ENCODE measurements at places on chromosomes 2 and 18.

DNA sequence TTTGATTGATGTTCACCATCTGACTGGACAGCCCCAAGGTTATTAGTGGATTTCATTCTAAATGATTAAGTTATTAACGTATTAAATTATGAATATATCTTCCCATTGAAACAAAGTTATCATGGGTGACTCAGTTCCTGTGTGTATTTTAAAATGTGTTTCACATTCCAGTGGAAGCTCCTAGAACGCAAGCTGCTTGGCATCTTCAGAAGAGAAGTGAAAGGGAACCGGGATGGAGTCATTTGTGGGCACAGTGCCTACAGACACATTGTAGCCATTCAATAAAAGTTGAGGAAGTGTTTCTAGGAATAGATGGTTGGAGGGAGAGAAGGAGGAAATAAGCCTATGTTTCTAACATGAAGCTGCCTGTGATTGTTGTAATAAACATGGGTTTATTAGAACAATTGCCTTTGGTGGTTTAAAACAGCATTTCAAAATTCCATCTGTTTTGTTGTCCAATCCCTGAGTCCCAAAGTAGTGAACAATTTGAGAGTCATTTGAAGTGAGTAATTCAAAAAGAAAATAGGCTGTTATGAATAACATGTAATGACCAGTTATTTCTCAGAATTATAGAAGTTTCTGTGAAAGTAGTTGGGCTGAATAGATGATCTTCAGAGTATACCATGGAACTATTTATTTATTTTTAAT is 143.5 kb downstream of the PKP4 start:
- DNase-seq = peak; percentile 86

GRCh38 chr2:33958591-33958990 is 359.5 kb upstream of the FAM98A start:
- no peak for DNase-seq

DNA sequence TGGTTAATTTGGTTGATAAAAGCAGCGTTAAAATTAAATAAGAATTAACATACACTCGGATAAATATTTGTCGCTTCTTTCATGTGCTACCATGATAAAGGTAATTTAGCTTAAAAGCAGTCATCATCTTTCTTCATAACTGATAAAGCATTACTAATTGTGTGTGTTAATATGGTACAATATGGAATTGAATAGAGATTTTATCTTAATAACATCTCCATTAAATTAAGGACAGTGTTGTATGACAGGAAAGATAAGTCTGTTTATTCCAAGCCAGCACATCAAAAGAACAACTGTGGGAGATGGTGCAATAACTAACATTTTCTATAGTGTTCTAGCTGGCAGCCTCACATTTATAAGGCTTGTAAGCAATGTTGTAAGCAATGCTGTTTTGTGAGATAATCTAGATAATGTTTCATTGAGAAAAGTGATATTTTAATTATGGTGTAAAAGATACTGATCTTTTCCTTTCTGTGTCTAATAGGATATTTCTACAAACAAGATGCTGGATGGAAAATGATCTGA is 64.4 kb upstream of the AFF3 start:
- DNase-seq = no peak

DNA sequence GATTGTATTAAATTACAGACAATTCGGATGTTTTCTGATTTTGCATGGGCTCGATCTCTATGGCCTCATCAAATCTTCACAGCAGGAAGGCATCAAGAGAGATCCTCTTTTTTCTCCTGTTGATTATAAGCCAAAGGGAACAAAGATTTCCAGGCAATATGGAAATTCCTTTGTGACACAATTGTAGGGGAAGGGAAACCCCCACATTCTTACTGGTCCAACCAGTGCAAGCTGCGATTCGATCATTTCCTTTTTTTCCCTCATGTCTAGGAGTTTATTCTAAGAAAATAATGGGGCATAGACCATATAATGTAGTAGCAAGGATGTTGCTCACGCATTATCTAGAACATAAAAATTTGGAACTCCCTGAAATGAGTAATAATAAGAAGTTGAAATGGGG is 87.7 kb downstream of the LYPD6 start:
- DNase-seq = no peak

DNA sequence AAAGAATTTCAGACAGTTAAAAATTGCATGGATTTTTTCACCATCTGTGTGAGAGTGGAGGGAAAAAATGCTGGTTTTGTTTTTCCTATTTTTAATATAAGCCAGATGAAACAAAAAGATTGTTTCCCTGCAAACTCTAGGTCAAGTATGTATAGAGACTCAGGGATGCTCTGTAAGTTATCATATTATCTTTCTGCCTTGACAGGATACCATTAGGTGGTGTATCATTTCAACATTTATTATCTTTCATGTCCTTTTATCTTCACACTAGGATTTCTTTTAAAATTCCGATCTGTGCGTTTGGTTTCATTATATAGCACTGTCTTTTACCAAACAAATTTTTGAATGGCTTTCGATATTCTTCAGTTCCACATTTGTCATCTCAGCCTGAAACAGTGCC is 225.3 kb downstream of the EN1 start:
- DNase-seq = no peak

- no peak for DNase-seq
Measured at GRCh38 chr2:195021711-195022507, 635.1 kb upstream of the SLC39A10 start.

GRCh38 chr2:132416723-132417395 is at the start of gene GPR39:
GPR39 (plus strand) TSS chr2:132416805.
- no peak for DNase-seq

DNA sequence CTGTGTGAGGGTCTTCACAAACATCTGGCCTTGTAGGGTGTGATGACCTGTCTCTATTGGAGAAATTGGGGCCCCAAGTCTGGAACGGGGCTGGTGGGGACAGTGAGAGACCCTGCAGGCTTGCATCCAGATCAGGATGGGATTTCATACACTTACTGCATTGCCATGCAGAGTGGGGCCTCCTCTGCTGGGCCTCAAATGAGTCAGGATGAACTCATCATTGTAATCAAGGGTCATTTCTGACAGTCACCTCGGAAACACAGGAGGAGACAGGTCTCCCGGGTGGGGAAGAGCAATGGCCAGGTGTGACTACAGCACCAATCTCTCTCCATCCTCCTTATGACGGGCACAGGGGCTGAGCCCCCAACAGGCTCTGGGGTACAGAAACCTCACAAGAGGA is 48.1 kb upstream of the GALR1 start:
- no peak for DNase-seq

DNA sequence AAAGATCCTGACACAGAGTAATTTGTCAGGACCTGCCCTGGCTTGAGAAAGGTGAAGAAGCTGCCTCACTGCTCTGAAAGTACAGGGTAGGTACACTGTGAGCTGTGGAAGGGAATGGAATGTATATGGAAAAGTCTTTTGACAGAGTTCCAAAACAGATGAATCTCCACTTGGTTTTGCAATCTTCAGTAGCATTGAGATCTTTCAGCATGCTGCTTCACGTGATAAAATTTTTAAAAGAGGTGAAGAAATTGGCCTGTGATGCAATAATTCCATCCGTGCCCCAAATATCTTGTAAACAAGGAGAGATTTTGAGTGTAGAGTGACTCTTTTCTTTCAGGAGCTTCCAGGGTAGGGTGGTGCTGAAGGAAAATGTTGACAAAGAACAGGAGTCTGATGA is 123.1 kb downstream of the OSR1 start:
- peak; percentile 66 for DNase-seq

DNA sequence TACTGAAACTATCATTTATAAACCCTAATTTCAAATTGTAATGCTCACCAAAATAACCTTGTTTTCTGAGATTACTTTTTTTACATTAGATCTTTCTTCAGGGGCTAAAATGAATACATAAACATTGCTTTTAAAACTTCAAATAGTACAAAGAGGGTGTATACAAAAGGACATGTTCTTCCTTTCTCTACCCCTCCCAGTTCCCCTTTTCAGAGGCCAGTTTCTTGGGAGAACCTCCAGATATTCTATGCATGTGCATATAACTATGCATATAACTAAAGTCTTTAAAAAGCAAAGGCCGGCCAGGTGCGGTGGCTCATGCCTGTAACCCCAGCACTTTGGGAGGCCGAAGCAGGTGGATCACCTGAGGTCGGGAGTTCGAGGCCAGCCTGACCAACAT is 10.6 kb upstream of the FAM117B start:
- DNase-seq = no peak

DNA sequence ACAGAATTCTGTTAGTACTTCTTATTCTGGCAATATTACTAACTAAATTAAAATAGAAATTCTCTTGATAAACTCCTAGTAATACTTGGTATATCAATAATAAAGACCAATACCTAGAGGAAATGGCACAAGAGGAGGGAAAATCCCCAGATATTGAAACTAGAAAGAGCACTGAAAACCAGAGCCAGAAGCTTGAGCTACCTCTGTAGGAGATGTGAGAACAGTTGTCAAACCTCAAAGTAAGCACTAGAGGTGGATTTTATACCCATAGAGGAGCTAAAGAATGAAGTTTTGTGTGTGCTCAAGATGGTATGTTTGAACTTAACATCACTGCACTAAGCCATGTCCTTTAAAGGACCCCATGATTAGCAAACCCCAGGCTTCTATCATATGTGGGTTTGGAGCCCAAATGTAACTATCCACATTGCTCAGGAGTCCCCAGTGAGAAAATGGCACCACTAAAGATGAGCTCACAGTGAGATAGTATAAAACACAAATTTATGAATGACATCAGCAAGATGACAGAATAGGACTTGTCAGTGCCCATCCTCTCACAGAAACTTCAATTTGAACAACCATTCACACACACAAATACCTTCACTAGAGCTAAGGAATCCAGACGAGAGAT is 122.1 kb downstream of the PKP4 start:
- DNase-seq = no peak

DNA sequence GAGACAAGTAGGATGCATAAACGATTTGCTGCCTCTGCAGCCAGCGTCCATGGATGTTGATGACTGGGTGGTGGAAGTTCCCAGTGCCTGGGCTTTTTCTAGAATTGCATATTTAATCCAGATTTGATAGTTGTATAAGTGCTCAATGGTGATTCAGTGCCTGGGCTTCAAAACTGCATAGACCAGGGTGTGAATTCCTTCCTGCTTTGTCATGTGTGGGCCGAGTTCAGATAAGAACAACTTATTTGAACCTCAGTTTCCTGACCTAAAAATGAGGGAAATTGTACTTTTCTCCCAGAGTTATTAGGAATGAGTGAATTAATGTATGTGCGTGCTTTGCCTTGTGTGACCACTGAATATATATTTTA is 154.6 kb downstream of the WDSUB1 start:
- peak; percentile 73 for DNase-seq

DNA sequence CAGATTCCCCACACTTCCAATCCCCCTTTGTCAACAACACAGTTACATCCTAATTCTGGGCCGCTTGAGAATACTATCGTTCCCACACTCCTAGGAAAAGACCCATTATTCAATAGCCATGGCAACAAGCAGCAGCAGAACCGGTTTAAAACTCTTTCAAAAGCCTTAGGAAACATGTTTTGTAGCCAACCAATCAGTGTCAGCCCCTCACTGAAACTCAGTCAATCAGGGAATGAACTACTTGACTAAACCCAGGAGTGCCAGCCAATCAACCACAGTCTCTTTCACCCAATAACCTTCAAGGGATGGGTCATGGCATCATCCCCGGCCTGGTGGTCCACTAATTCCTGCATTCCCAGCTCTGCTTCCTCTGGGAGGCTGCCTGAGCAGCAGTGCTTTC is 204.8 kb upstream of the HS6ST1 start:
- no peak for DNase-seq

- no peak for DNase-seq
Measured at GRCh38 chr2:48954311-48954710, 198.8 kb upstream of the LHCGR start.

DNA sequence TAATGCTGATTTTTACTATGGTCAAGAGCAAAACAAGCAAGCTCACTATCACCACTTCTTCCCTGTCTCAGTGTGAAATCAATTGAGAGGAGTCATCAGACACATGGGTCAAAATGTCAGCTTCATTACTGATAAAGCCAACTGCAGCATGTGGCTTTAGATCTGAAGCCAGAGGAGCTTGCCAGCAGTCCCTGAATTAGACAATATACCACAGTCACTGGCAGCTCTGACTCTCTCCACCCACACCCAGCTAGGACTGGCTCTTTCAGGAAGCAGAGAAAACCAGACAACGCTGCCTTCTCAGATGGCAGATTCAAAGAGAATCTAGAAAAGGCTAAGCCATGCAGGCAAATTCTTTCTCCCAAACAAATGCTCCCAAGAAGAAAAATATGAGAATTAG is 20.0 kb upstream of the ASB18 start:
- DNase-seq = no peak

GRCh38 chr2:99998651-99999320 is 143.6 kb downstream of the AFF3 start:
- DNase-seq = no peak

DNA sequence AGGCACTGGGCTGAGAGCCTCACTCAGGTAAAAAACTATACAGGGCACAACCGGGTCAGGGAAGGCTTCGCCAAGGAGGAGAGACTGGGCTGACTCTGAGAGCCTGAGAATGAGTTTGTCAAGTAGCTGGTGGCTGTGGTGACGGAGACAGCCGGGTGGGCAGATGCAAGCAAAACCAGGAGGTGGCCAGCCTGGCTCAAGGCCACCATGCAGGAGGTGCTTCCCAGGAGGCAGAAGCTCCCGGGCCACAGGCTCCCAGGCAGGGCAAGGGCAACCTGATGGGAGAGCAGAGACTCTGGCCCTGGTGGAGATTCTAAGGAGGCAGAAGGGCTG is 2.9 kb upstream of the INHBB start:
- DNase-seq = no peak

GRCh38 chr2:43224131-43224570 is 2.3 kb downstream of the ZFP36L2 start:
- peak; percentile 33 for DNase-seq

GRCh38 chr2:25385910-25386309 is 44.2 kb upstream of the DNMT3A start:
- no peak for DNase-seq

DNA sequence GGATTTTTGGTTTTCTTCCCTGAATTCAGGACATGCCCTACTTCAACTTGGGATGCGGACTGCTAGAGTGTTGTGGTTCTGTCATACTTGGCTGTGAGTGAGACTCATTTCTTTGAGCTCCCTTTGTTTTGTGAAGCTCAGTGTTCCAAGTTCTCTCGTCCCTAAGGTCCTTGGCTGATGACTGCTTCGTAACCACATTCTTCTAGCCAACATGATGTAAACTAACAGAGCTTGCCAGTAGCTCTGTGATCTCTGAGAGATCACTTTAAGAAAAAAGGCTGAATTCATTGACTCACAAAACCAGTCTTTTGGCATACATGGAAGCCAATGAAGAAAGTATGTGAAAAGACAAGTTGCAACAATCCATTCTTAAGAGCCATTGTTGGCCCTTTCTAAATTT is 96.9 kb upstream of the MSTN start:
- peak; percentile 73 for DNase-seq
